ENCODE measurements at places on chromosomes 6 and 20.

DNA sequence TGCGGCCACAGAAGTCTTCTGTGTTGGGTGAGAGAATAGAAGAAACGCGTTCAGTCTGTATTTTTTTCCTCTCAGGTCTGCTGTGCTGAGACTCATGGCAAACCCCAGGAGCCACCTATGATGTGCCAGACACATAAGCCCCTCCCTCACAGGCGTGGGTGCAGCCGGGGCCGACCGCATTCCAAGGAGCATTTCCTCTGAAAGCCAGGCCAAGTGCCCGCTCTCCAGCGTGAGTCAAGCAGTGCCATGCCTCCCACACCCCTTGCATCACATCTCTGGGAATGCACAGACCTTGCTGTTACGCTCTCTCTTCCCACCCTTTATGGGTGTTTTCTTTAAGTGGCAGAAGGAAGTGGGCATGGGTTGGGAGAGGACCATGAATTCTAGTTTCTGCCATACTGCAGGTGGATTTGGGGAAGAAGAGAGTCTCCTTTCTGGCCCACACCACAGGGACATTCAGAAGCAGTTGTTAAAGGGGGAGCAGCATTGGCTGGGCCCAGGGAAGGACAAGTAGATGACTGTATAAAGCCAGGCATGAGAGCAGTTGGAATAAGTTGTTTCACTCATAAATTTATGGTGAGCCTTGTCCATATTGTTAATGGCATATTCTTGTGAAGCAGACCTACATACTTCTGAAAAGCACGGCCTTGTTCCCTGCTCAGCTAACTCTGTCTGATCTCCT, 37.1 kb upstream of the TFAP2A start:
- DNase-seq, result no peak

DNA sequence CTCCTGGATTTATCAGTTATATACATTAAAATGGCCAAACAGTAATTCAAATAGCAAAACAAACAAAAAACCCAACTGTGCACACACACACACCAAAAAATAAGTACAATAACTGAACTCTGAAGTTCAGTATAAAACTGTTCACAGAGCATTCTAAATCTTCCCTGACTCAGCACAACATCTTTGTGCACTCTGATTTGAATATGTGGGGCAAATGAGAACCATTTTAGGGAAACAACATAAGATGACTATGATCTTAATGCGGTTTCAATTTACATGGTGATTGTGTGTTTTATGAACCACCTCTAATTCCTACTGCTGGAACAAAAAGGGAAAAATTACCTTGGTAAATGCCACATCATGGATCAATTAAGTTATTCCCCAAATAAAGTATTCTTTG, 41.7 kb downstream of the PLAGL1 start:
- no peak for DNase-seq

GRCh38 chr6:138115877-138116660, 8.8 kb upstream of the PERP start:
- DNase-seq, result no peak

DNA sequence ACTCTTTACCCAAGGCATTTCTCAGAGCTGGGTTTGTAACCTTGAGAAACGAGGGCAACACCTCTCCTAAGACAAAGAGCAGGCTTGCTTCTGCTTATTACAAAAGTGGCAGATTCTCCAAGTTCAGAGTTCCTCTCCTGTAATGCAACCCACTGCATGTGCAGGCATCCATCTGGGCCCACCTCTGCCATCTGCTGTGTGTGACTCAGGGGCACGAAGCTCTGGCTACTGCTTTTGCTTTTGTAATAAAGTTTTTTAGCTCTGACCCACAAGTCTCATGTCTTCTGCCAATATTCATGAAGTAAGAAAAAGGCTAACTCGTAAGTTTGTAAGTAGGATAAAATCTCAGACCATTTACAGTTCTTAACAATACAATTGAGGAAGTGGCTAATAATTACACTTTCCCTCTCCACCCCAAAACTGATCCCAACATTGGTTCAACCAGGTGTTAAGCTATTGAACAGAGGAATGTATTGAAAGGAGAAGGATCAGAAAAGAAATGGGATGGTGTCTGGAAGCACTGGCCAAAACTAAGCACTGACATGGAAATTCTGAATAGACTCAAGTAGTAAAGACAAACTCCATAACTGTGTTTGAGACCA, 51.7 kb upstream of the SMLR1 start:
- no peak for DNase-seq

GRCh38 chr6:37838219-37838921, 18.8 kb downstream of the ZFAND3 start:
- no peak for DNase-seq

DNA sequence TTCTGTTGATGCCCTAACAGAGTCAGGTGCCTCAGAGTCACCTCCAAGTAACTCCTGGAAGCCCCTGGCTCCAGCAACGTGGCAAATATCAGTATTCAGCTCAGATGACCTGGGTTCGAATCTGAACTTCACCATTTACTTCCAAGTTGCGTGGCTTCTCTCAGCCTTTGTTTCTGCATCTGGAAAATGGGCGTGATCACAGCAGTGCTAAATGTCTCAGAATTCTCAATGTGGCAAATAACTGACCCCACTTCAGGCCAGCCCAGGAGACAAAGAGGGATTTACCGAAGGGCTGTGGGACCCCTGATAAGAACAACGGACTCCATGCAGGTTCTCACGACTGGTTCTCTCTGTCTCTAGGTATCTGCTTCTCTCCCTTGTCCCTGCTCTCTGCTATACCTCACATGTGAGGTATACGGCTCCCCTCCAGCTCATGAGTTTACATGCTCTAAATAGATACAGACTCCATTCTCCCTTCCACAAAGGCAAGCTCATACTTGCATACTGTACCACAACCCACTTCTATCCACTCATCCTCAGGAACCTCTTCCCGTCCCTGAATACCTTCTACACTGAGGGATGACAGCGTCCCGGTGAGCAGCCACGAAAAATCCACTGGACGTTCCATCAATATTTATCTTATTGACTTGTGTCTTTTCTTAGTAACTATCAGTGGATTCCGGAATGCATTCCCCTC, 84.1 kb downstream of the SNX5 start:
- DNase-seq, result no peak

DNA sequence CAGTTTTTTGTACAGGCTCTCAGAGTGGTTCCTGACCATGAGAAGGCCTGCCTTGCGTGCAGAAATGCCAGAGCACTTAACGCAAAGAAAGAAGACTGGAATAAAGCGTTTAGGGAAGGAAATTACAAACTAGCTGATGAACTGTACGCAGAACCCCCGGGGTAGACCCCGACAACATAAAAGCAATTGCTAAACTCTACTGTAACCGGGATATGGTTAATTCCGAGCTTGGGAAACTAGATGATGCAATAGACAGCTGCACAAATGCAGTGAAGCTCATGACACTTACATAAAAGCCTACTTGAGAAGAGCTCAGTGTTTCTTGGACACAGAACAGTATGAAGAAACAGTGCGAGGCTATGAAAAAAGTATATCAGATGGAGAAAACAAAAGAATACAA, 35.7 kb downstream of the CITED2 start:
- DNase-seq, result no peak

GRCh38 chr20:4633780-4634179, 87.9 kb upstream of the PRND start:
- DNase-seq, result no peak

- DNase-seq, result no peak
Measured at GRCh38 chr6:13412639-13413465, 74.5 kb downstream of the GFOD1 start.

- no peak for DNase-seq
Measured at GRCh38 chr6:25008707-25009392, 73.1 kb upstream of the RIPOR2 start.

DNA sequence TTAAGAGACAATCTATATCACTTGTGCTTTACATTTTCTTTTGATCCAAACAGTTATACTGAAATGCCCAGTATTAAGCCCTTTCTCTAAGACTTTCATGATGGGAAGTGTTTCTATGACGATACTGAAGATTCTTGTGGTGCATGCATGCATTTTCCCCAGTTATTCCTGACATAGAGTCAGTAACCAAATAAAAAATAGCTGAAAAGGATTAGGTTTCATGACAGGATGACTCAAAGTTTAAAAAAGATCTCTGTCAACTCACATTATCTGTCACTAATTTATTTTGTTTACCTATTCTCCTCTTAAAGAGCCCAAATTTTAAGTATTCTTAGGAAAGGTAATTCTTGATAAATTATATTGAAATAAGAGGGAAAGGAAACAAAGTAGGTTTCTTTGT, 98.4 kb downstream of the SESN1 start:
- DNase-seq, result no peak

- DNase-seq, result no peak
Measured at GRCh38 chr6:40788661-40789655, 201.8 kb upstream of the LRFN2 start.

- no peak for DNase-seq
Measured at GRCh38 chr6:97032955-97033354, 108.4 kb downstream of the KLHL32 start.

GRCh38 chr6:91020744-91021143, 433.9 kb upstream of the MAP3K7 start:
- no peak for DNase-seq

GRCh38 chr6:47817749-47818148, 35.9 kb downstream of the OPN5 start:
- no peak for DNase-seq

GRCh38 chr6:33008944-33009861, at the start of gene HLA-DOA:
Gene HLA-DOA (minus strand): TSS chr6:33009591.
- no peak for DNase-seq

DNA sequence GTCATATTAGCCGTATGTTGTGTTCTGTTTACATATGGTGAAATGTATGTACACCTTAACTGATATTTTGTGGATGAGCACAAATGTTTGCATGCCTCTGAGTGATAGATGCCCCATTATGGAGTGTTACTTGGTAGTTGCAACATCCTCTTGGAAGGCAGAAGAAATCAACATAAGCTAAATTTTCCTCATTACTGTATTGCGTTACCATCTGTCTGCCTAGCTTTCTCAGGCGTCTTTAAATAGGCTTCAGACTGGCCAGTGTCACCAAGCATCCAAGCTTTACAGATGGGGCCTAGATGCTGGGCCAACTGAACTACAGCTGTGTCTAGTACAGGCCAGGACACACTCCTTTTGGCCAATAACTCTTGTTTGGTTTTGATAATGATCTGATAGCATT, 250.6 kb downstream of the SAMD5 start:
- DNase-seq, result no peak

DNA sequence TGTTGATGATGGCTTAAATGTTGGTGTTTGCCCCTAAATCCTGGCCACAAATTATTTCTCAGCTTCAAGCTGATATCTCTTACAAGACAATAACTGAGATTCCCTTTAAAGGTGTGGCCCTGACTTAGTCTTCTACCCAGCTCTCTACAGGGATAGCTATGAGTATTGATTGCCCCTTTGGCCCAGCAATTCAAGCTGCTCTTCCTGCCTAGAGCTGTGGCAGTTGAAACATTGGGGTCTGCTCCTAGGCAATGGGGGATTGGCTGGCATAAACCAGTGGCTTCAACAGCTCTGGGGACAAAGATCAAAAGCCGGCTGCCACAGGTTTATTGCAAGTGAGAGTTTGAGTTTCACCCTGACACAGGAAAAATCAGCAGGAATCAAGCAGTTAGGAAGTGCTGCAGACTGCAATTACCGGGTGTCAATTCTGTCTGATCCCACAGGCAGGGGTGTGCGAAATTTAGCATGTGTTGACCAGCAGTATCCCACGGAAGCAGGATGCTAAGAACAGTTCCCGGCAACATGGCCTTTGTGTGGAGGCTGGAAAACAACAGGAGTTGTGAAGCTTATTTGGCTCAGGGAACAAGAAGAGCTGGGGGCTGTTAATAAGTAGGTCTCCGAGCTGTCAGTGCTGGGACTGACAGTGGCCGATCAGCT, 66.2 kb upstream of the IYD start:
- DNase-seq, result no peak

- DNase-seq, result peak; percentile 37
Measured at GRCh38 chr6:43993881-43994523, 133.2 kb downstream of the MRPL14 start.
